HuH-7.5 (cell line): ENCODE measurements at places on chromosomes 5 and 9.

DNA sequence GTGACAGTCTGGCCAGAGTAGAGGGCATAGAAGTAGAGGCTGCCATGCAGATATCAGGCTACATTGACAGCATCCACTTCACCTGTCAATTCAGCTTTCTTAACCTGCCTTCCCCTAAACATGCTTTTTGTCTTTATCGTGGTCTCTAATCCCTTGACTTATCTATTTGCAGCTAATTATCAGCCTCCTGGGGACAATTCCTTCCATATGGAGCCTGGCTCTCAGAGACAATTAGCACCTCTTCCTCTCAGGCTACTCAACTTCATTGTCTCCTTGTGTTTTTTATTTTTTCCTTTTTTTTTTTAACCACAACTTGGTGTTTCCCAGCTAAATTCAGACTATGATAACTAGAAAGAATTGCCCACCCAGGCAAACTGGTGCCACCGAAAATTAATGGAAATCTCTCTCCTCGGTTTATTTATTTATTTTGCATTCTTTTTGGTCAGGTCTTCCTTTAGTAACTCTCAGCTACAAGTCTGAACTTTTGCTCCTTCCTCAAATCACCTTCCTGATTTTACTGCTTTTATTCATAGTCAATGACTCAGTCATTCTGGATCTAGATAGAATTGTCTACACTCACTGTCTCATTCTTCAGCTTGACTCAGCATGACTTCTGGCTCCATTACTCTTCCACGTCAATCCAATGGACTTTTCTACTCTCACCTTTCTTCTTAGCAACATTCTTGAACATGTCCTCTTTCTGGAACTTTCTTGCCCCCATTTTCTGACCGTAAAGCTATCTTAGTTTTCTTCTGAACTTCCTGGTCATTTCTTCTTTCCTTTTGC lies 63.0 kb upstream of the BASP1 start:
- no peak for DNase-seq

DNA sequence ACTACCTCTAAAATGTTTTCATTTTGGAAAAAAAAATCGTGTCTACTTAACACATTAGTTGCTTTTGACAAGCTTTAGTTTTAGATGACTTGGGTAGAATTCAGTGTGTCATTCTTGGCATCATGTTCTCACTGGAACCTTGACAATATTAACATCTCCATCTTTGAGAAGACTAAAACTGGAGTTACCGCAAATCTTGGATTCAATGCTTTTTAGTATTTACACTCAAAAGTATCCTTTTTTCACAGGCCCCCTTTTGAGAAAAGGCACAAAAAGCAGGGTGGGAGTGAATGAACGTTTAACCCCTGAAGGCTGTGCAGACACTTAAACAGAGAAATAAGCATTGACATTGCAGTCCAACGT lies 549.1 kb downstream of the CSNK1G3 start:
- no peak for DNase-seq

GRCh38 chr9:129682381-129682780 lies 16.9 kb downstream of the PRRX2 start:
- no peak for DNase-seq

DNA sequence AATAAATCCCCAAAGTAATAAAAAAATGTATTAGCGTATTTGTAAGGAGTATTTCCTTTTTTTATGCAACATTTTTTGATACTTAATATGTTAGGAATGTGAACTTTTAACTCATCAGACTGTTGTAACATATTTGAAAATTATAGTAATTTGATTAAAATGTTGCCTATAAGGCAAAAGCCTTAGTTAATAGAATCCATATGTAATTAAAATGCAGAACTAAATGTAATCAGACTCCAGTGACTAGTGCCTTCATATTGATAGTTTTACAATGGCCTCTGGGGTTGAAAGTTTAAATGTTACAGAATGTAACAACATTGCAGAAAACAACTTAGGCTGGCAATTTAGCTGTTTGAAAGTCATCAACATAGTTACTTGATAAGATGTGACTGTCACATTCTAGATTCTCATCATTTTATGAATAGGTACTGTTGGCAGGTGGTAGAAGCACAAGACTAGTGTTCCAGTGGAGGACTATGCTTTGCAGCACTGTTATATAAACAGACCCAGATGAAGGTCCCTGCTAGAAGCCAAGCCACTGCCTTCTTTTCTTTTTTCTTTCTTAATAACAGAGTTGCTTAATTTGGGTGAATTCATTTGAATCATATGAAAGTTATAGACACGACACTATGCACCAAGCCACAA lies 382.9 kb downstream of the CCDC171 start:
- no peak for DNase-seq

GRCh38 chr5:175107028-175107588 lies 336.9 kb downstream of the DRD1 start:
- no peak for DNase-seq

DNA sequence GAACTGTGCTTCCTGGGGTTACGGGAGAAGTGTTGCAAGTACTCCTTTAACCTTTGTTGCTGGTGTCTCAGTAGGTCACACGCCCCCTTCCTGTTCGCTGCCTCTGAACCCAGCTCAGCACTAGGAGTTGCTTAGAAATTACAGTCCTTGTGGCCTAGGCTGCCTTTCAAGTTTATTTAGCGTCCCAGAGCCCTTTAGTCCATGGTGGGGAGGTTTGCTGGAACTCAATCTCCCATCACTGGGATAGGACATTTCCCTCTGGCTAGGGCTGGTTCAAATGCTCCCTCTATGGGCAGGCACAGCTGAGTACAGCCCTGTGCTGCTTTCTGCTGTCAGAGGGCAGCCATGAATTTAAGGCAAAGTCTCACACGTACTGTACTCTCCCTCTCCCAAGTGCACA lies 4.7 kb downstream of the IFNA8 start:
- no peak for DNase-seq

- DNase-seq, result no peak
These were observed 103.1 kb downstream of the EHMT1 start for GRCh38 chr9:137721899-137722298.
